ENCODE measurements at places on chromosomes 6 and 20.
A peak's percentile ranks its signal among the peaks of the same experiment; 100 is the strongest.

DNA sequence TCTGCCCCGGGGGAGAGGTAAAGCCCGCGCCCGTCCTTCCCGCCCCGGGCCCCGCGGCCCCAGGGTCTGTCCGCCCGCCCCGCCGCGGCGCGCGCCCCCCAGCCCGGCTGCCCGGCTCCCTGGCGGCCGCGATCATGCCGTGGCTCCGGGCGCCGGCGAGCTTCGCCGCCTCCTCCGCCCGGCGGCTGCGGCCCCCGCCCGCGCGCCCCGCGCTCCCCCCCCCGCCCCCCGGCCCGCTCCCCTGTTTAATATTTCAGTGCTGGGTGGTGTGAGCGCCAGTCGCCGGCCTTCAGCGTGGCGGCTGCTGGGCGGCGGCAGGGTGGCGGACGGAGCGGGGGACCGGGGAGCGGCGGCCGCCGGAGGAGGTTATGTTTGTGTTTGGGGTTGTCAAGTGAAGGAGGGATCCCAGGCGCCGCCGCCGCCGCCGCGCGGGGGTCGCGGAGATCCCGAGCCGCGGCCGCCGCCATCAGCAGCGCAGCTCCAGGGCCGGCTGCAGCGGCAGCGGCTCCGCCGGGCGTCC lies at the start of gene HIVEP1:
TSS of gene HIVEP1 (plus strand) at position 275 of the 520 bp plus-strand sequence. CDS start 3,317 bp downstream, outside the sequence.
- DNase-seq: no peak

DNA sequence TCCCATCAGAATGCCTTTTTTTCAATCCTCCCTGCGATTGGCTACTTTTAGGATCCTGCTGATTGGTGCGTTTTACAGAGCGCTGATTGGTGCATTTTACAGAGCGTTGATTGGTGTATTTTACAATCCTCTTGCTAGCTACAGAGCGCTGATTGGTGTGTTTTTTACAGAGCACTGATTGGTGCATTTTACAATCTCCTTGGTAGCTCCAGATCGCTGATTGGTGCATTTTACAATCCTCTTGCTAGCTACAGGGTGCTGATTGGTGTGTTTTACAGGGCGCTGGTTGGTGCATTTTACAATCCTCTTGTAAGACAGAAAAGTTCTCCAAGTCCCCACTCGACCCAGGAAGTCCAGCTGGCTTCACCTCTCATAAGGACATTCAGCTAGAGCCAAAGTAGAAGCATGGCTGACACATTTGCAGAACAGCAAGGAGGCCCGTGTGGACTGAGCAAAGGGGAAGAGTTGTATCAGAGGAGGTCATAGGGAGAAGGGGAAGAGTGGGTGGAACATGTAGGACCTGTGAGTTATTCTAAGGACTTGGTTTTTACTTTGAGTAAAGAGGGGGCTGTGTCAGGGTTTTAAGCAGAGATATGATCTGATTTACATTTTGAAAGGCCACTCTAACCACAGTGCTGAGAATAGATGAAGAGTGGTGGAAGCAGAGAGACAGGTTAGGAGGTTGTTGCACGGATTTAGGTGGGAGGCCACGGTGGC lies 2.6 kb downstream of the ALDH5A1 start:
- DNase-seq: no peak

GRCh38 chr6:39965751-39966150 lies 31.5 kb upstream of the MOCS1 start:
- DNase-seq: no peak

- no peak for DNase-seq
These were observed 173.6 kb downstream of the CDC5L start for GRCh38 chr6:44561060-44561623.

GRCh38 chr6:141123049-141123448 lies 1009.7 kb upstream of the GJE1 start:
- no peak for DNase-seq

GRCh38 chr20:19887556-19888268 lies 129.4 kb upstream of the NAA20 start:
- DNase-seq: no peak

- no peak for DNase-seq
These were observed 306.2 kb downstream of the SYNE1 start for GRCh38 chr6:152330961-152331360.

DNA sequence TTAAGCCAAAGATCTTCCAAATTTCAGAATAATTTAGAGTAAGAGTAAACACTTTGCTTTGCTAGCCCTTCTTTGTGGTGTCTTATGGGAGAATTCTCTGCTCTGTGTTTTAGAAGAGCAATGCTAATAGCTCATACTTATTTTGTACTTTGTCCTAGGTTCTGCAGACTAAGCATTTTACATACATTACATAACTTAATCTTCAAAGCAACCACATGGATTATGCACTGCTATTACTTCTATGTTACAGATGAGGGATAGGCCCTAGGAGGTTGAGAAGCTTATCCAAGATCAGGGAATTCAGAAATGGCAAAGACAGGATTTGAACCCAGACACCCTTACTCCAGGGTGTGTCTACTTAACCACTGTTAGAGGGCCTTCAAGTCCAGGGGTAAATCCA lies 9.8 kb upstream of the CCDC170 start:
- DNase-seq: no peak

DNA sequence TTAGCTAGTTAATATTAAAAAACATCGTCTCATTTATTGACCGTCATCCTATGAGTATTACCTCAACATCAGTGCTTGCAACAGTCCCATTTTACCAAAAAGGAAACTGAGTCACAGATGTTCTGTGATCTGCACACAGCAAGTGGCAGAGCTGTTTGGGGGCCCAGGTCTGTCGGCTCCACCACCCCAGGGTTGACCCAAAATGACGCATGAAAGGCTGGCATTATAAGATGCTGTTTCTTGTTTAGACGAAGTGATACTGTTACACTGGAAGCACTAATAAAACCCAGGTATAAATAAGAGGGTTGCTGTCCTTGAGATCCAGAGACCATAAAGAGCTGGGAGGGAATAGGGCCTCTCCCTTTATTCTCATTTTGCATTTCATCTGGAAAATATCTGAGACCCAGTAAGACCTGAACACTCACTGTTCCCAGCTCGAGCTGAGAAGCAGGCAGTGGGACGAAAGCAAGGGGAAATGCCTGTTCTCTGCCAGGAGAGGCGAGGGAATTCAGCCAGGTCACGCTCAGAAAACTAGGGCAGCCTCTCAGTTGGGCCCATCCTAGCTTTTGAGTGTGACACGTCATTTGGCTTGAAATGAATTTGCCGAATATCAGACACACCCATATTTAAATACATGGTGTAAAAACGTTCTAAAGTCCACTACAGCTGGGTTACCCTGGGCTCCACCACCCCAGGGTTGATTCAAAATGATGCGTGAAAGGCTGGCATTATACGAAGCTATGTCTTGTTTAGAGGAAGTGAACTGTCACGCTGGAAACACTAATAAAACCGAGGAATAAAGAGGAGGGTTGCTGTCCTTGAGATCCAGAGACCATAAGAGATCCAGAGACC lies 1.4 kb upstream of the MICAL1 start:
- no peak for DNase-seq

GRCh38 chr6:50853939-50854338 lies 35.3 kb downstream of the TFAP2B start:
- no peak for DNase-seq

DNA sequence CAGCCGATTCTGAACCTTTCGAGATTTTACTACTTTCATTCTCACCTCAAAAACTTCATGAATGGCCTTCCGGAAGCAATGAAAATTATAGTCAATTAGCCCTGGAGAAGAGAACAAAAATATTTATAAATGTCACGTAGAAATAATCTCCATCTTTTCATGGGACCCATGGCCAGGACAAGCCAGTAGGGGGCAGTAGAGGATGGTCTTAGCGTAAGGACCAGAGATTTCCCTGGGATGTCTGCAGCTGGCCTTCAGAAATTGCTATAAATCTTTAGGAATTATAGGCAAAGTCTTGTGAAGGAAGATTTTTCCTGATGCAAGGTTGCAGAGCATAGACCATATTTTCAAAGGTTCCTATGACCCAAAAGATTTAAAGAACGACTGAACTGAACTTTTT lies 15.6 kb upstream of the UBE2J1 start:
- peak; percentile 34 for DNase-seq

DNA sequence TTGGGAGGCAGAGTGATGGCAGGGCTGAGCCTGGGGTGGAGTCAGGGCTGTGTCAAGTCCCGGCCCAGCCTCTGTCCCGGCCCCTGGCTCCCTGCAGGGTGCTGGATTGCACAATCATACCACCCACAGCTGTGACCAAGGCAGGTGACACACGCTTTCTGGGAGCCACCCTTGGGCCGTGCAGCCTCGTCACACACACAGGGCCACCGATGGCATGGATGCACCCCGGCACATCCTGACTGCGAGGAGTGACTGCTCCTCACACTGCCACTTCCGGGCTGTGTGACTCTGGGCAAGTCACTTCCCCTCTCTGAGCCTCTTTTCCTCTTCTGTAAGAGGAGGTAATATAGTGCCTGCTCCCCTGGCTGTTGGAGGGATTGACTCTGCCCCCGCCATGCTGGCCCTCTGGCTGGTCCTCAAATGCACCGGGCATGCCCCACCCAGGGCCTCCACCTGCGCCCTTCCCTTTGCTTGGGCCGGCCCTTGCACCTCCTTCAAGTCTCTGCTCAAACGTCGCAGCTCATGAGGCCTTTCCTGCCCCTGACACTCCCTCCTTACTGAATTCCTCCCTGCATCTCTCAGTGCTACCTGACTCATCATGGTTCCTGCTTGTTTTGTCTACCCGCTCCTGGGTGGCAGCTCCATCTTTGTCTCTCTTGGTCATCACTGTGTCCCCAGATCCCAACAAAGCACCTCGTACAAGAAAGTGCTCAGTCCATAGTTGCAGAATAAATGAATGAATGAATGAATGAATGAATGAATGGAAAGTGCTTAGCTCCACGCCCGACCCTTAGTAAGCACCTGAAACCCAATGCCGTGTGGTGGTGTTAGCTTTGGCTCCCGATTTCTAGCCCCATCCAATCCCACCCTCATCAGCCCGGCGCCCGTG lies 93.5 kb downstream of the CEBPB start:
- DNase-seq: peak; percentile 85

DNA sequence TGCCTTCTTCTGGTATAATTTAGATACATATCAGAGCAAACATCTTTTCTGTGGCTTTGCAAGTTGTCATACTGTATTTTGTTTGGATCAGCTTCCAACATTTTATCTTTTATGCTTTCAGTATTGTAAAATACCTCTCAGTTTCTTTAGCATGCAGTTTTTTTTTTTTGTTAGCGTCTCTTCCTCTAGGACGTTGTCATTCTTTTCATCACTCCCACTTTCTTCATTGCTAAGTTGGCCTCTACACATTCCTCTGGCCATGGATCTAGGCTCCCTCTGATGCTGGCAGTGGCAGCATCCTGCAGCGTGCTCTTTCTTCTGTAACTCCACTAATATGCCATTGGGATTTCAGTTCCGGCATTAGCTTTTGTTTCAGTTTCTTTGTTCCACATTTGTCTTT lies 21.7 kb downstream of the RPRD1B start:
- DNase-seq: no peak

- no peak for DNase-seq
These were observed 488.3 kb downstream of the CDKAL1 start for GRCh38 chr6:21022343-21023107.
